ENCODE measurements at places on chromosomes 16 and 17. TPM values are rescaled to one million over a fixed set of nuclear protein-coding genes. Genes with fewer than 3 reads are reported as not detected.

- H3K27ac ChIP-seq = no peak overlapping the region
- H3K4me1 ChIP-seq = no peaks in the 10 kb centered on the region
- no peak for DNase-seq
- H3K36me3 ChIP-seq = no peaks in the 10 kb centered on the region
- H3K4me3 ChIP-seq = no peak overlapping the region
- no peaks in the 10 kb centered on the region for H3K27me3 ChIP-seq
These were observed 32.1 kb upstream of the SMURF2 start for GRCh38 chr17:64694207-64694606.

GRCh38 chr16:75226550-75227360 lies 8.0 kb downstream of the CTRB1 start:
- no peak for DNase-seq
- H3K27ac ChIP-seq = no peak overlapping the region
- H3K27me3 ChIP-seq = no peaks in the 10 kb centered on the region
- H3K36me3 ChIP-seq = no peaks in the 10 kb centered on the region
- no peaks in the 10 kb centered on the region for H3K4me1 ChIP-seq

DNA sequence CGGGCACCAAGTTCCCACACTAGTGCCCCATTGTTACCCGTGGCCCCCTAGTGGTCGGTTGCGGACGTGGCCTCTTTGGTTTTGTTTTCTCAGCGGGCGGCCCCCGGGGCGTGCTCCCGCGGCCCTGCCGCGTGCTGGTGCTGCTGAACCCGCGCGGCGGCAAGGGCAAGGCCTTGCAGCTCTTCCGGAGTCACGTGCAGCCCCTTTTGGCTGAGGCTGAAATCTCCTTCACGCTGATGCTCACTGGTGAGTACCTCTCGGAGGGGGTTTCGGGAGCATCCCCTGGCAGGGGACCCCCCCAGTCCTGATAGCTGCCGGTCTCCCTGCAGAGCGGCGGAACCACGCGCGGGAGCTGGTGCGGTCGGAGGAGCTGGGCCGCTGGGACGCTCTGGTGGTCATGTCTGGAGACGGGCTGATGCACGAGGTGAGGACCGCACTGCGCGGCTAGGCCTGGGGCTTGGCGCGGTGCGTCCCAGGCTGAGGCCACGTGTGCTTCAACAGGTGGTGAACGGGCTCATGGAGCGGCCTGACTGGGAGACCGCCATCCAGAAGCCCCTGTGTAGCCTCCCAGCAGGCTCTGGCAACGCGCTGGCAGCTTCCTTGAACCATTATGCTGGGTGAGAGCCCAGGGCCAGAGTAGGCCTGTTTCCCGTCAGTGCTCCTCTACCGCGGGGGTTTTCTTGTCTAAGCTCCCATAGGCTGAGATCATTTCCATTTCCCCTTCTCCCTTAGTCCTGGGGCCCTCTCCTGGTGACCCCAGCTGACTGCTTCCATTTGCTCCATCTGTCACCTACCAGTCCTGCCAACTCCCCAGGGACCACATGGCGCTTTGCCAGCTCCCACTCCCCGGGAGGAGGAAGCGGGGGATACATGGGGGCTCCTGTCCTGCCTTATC lies 1.7 kb downstream of the SPHK1 start:
- peaks cover 35% of the 10 kb centered on the region for H3K4me1 ChIP-seq
- DNase-seq = peak; percentile 82

DNA sequence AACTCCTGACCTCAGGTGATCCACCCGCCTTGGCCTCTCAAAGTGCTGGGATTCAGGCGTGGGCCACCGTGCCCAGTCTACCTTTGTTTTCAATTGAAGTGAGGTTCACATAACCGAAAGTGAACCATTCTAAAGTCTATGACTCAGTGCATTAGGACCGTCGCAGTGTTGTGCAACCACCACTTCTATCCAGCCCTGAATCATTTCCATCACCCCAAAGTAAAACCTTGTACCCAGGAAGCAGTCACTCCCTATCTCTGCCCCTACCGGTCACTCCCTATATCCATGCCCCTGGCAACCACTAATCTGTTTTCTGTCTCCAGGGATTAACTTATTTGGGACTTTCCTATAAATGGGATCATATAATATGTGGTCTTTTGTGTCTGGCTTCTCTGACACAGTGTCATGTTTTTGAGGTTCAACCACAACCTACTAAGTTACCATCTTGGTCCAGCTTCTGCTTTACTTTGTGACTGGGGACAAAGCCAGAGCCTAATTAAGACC lies 28.3 kb upstream of the CDC42EP4 start:
- H3K4me1 ChIP-seq = peaks cover 52% of the 10 kb centered on the region
- no peaks in the 10 kb centered on the region for H3K27me3 ChIP-seq
- H3K36me3 ChIP-seq = no peaks in the 10 kb centered on the region
- H3K4me3 ChIP-seq = no peak overlapping the region

Gene LHX1
- not detected for polyA plus RNA-seq

Gene PRSS33
- not detected for polyA plus RNA-seq

Gene TP53TG3B
- not detected for polyA plus RNA-seq

Gene OR1A1
- polyA plus RNA-seq = not detected

Data from hepatocyte (in vitro differentiated cells).